Stimulated activated CD4-positive, alpha-beta T cell treated with anti-CD3 and anti-CD28 coated beads, TNF-alpha, amount 100 ng/mL, for 1 hour (primary cell): ENCODE measurements at places on chromosomes 7 and 10.

- no peak for DNase-seq
Observed at GRCh38 chr10:10138685-10139084, 879.0 kb upstream of the CELF2 start.

DNA sequence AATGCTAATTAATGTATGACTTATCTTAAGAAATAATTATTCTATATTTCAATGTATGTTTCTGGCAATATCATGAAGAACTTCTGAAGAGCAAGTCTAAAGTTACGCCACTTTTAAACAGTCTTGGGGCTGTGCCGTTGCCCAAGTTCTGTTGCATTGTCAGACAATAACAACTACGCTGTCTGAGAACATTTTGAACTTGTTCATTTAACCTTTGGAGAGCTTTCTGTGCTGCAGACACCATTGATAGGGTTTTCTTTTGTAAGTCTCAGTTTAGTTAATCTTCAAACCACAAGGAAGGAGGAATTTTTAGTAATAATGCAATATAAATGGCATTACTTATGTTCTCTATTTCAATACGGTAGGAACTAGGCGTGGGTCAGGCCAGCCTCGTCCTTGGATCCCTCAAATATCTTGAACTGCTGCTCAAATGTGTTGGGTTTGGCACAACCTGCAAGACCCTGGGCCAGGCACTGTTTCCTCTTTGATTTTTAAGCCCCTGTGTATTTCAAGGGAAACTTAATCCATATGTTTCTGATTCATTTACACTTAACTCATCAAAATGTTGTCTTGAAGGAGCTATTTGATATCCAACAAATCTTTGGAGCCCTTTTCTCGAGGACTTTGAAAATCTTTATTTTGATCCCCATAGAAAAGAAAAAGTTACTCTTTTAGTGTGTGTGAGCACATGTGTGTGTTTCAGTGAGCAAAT, 215.5 kb downstream of the INHBA start:
- no peak for DNase-seq

GRCh38 chr7:138835087-138835486, 37.1 kb upstream of the ATP6V0A4 start:
- DNase-seq = no peak

DNA sequence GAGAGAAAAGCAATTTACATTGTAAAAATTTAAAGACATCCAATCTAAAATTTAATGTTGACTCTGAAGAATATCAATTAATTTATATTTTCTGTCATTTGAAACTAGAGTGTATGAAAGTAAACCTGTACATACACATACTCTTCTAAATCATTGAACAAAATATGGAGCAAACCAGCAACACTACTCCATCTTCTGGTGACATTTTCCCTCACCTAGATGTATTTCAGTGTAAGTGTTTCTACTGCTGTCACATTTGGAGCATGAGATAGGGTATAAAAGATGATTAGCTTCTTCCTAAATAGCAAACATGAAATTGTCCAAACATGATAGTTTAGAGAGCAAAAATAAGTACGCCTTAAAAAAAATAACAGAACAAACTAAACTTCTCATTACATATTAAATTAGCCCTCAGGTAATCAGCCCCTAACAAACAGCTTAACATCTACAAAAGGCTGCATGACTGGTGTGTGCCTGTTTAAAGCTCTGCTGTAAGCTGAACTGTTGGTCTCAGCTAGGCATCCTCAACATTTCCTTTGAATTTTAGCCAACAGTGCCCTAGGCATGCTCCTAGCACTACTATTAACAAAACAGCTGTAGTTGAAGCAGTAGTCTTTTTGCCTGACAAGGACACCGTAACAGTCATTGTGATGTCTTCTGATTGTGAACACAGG, 189.8 kb downstream of the CTNNA3 start:
- no peak for DNase-seq

DNA sequence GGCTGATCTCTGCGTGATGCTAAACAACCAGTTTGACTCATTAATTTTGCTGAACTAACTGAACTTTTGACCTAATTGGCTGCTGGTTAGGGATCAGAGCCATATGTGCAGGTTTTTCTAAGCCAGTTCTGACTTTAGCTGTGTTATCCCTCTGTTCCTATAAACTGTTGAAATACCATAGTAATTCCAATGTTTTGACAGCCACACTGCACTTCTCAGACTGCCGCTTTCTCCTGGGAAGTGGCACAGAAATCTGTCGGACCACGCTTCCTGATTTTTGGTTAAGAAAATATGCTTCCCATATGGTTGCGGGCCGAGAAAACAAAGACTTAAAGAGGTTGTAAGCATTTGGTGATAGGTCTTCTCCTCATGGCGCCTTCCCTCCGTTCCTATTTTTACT, 42.3 kb downstream of the TBXAS1 start:
- DNase-seq = no peak

DNA sequence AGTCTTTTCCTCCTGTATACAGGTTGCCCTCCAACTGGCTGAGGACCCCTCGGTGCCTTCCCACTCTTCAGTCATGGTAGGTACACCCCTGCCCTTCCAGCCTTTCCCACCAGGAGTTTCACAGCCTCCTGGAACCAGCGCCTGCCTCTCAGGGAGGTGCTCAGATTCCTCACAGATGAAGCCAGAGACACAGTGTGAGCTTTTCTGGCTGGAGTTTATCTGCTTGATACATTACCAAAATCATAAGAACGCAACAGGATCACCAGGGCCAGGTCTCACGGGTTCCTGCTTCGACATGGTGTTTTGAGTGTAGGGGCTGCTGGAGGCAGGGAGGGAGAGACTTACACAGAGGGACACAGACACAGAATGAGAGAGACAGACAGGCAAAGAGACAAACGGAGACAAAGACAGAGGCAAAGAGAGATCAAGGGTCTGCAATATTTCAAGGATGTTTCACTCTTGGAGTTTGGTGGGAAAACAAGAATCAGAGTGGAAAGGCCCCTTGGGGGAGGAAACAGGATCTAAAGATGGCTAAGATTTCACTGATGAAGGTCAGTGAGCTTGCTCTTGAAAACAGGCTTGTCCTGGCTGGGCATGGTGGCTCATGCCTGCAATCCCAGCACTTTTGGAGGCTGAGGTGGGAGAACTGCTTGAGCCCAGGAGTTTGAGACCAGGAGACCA, 6.5 kb upstream of the INMT start:
- DNase-seq = no peak

DNA sequence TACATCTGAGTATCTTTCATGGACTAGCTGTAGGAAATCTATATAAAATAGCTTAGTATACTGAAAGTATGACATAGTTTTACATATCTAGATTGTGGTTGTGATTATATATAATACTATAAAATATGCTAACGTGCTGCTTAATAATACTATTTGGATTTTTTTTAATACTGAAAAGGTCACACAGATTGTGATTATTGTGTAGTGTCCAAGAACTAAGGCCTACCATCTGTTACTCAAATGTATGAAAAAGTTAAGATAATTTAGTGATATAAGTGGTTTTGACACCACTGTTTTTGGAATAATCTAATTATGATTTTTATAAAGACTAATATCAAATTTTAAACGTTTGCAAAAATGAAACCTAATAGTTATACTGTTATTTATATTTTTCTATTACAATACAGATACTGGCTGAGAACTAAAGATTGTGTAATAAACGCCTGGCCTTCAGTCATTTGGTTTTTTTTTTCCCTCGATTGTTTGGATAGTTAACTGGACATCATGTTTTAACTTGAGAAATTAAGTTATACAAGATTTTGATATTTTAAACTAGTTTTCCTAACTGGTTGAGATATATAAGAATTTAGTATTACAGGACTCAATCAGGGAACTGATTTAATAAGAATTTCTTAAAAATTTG, 12.6 kb downstream of the PTEN start:
- DNase-seq = no peak

DNA sequence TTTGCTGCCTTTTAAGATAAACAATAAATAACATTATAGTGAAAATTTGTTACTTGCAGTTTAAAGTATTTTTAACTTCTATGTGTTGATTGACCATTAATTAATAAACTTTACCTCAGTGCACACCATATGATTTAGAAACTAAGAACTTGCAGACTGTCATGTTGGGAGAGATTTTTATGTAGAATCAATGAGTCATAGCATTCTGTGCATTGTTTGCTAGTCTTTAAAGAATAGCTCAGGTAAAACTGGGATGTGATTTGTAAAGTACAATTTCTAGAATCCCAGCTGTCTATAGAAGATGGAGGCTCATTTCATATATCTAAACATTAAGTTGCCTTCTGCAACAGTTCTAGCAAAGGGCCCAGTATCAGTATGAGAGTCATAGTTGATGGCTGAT, 199.6 kb upstream of the SEMA3A start:
- no peak for DNase-seq

GRCh38 chr10:1413823-1414222, 323.5 kb downstream of the ADARB2 start:
- no peak for DNase-seq

GRCh38 chr7:123367484-123368122, 166.8 kb downstream of the IQUB start:
- no peak for DNase-seq

- DNase-seq = no peak
Observed at GRCh38 chr10:113524539-113525490, 28.0 kb upstream of the HABP2 start.

- no peak for DNase-seq
Observed at GRCh38 chr10:102065561-102066398, 631 bp downstream of the HPS6 start.
